Activated CD4-positive, alpha-beta T cell treated with anti-CD3 and anti-CD28 coated beads, Interleukin-2, amount 10 ng/mL, durations not matched to agents 7 days and 5 days (primary cell): ENCODE measurements at places on chromosomes 1 and 21. TPM values are rescaled to one million over a fixed set of nuclear protein-coding genes. Genes with fewer than 3 reads are reported as not detected.

DUSP12 gene
- 21.6 TPM for total RNA-seq

SPRR2A gene
- not detected for total RNA-seq

NMNAT2 gene
- total RNA-seq = not detected

RGL1 gene
- 2.6 TPM for total RNA-seq

MNDA gene
- total RNA-seq = not detected

RGSL1 gene
- total RNA-seq = not detected

NUP210L gene
- 0.12 TPM for total RNA-seq

RCC2 gene
- total RNA-seq = 118 TPM

KANK4 gene
- total RNA-seq = not detected

SGIP1 gene
- total RNA-seq = not detected

CYP4Z1 gene
- total RNA-seq = not detected

HIVEP3 gene
- total RNA-seq = 21.5 TPM

SMPDL3B gene
- 0.20 TPM for total RNA-seq

TTLL7 gene
- 4.2 TPM for total RNA-seq
